ENCODE measurements at places on chromosomes 13 and 19.
A peak's percentile ranks its signal among the peaks of the same experiment; 100 is the strongest.

- DNase-seq, result no peak
Observed at GRCh38 chr13:111292710-111293485, 27.5 kb upstream of the TEX29 start.

DNA sequence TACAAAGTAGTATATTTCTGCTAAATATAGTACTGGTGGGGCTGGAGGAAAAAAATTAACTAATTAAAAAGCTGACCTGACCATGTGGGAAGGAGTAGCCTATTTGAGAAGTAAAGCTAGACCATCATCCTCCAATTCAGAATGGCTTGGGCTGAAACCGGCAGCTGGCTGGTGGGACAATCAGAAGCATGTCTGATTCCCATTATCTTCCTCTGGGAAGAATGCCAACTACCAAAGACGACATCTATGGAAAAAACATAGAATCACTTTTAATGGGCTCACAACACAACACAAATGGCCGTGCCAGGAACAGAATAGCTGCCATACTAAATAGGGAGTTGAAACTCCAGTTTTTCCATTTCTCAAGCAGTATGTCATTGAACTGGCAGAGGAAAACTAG lies 120.4 kb upstream of the FREM2 start:
- no peak for DNase-seq

- peak; percentile 90 for DNase-seq
Observed at GRCh38 chr19:53868892-53869804, 1.5 kb downstream of the MYADM start.

- no peak for DNase-seq
Observed at GRCh38 chr13:35292329-35292728, 184.2 kb downstream of the MAB21L1 start.

DNA sequence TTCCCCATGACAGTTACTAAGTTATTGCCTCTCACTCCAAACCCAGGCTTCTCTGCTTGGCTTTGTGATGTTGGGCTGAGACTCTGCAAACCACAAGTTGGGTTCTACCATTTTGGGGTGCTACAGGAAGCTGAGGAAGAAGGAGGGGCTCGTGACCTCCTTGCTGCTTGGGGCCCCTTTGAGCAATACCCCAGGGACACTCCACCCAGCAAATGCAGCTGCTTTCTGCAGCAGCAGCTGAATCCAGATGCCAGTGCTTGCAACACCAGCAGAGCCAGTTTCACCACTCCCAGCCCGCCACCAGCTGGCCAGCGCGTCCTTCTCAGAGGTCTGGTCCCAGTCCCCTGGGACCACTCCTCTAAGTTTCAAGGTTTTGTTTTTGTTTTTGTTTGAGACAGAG lies 22.0 kb upstream of the UBAC2 start:
- no peak for DNase-seq

DNA sequence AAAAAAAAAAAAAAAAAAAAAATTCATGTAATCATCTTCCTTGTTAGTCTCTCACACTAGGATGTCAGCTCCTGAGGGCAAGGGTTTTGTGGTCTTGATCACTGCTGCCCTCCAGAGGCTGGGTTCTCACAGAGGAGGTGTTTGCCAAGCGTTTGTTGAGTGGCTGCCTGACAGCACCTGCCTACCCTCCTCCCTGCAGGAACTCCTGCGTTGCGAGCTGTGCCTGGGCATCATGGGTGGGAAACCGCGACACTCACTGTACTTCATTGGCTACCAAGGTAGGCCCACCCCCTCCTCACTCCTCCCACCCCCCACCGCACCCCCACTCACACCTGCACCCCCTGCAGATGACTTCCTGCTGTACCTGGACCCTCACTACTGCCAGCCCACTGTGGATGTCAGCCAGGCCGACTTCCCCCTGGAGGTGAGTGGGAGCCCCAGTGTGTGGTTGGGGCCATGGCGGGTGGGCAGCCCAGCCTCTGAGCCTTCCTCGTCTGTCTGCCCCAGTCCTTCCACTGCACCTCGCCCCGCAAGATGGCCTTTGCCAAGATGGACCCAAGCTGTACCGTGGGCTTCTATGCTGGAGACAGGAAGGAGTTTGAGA lies 8.1 kb downstream of the ATG4D start:
- no peak for DNase-seq

- no peak for DNase-seq
Observed at GRCh38 chr13:21138561-21138960, 37.8 kb downstream of the SKA3 start.

GRCh38 chr13:93539914-93540313 lies 313.3 kb downstream of the GPC6 start:
- DNase-seq, result no peak

Measured in renal pelvis (tissue), 12 donors.